ENCODE measurements at places on chromosomes 2 and 18.

DNA sequence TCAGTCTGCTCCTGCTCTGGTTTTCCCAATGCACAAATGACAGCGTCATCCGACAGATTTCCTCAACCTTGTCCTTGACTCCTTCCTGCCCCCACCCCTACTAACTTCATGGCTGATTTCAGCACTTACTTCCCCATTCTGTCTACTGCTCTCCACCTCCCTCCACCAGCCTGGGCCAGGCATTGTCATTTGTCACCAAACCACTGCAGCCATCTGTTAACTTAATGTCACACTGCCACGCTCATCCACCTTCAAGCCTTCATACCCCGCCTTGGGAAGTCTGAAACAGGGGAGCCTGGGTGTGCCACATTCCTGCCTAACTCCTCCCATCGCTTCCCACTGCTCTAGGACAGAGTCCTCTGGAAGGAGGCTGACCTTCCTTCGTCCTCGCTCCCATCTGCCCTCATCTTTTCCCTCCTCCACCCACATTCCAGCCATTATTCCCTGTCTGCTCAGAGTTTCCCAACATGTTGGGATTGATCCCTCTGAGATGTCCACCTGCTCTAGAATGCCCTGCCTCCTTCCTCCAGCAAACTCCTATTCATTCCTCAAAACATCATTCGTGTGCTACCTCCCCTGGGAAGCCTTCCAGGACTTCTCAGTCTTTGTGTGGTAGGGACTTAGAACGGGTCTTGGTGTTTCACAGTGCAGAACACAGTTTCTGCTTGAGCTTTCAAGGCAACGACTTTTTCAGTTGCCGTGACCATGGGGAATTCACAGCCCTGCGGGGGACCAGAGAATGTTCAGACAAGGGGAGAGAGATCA, 42.2 kb upstream of the SMAD7 start:
- DNase-seq = no peak

GRCh38 chr2:55229221-55229620, 2.9 kb downstream of the CLHC1 start:
- no peak for DNase-seq

GRCh38 chr2:133221398-133221797, 346.9 kb downstream of the NCKAP5 start:
- DNase-seq = no peak

DNA sequence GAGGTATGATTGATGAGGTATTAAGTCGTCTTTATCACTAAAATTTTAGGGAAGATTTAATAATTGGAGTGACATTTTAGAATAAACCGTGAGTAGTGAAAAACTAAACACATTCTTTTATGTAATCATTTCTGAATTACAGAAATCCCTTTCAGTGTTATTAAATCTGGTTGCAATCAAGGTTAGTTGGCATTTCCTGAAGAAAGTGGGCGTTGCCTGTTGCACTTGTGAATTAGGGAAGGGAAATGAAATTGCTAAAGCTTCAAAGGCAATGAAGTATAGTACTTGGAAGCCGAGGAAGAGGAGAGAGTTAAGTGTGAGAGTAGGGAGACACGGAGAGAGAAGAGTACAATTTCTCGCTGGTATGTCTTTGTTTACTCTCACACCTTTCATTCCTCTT, 274.5 kb downstream of the SLC8A1 start:
- DNase-seq = no peak

DNA sequence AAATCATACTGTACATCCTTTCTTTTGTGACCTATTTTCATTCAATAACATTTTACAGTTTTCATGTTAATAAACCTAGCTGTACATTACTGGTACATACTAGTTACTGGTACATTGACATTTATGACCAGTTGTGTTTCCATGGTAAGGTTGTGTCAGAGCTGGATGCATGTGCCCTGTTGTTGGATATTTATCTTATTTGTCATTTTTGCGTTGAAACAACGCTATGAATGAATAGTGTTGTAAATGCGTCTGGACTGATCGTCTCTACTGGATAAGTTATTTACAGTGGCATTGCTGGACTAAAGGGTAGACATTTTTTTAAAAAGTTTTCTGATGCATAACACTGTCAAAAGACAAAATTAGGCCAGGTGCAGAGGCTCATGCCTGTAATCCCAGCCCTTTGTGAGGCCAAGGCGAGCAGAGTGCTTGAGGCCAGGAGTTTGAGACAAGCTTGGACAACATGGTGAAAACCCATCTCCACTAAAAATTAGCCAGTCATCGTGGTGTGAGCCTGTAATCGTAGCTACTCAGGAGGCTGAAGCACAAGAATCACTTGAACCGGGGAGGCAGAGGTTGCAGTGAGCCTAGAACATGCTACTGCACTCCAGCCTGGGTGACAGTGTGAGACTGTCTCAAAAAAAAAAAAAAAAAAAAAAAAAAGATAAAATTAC, 40.2 kb downstream of the MCFD2 start:
- DNase-seq = no peak

GRCh38 chr18:433298-433697, 67.2 kb downstream of the COLEC12 start:
- DNase-seq = no peak

DNA sequence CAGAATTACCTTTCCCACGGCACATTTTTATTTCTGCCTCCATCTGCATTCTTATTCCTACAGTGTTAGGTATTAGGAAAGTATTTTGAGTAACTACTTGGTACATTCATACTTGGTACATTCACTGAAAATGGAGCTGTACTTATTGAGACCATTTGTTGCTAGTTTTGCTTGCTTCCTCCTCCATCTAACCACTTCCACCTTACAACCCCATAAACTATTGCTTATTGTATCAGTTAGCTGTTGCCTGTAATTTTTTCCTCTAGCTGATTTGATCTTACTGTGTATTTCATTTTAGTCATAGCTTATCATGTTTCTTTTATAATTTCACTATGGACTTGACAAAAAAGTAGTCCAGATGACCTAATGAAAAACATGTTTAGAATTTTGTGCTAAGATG, 50.7 kb downstream of the AFTPH start:
- DNase-seq = no peak

- peak; percentile 19 for DNase-seq
These were observed 1.2 kb upstream of the CLASP1 start for GRCh38 chr2:121650315-121650930.

DNA sequence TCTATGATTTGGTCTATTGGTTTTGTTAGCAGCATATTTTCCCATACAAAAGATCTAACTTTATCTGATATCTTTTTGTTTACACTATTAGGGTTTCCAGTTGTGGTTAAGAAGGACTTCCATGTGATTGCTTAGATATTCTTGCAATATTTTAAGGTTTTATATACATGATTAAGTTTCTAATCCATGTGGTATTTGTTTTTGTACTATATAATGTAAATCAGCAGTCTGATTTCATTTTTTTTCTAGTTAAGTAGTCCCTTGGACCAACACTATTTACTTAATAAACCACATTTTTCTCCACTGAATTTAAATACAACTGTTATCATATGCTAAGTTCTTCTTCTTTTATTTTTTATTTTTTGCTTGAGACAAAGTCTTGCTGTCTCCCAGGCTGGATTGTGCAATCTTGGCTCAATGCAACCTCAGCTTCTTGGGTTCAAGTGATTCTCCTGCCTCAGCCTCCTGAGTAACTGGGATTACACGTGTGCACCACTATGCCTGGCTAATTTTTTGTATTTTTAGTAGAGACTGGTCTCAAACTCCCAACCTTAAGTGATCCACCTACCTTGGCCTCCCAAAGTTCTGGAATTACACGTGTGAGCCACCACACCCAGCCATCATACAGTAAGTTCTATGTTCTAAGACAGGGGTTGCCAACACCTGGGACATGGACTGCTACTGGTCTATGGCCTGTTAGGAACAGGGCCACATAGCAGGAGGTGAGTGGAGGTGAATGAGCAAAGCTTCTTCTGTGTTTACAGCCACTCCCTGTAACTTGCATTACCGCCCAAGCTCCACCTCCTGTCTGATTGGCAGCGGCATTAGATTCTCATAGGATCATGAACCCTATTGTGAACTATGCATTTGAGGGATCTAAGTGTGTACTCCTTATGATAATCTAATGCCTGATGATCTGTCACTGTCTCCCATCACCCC, 58.5 kb upstream of the RAB27B start:
- peak; percentile 2 for DNase-seq

- no peak for DNase-seq
These were observed 23.0 kb downstream of the FBXO15 start for GRCh38 chr18:74124642-74125041.

DNA sequence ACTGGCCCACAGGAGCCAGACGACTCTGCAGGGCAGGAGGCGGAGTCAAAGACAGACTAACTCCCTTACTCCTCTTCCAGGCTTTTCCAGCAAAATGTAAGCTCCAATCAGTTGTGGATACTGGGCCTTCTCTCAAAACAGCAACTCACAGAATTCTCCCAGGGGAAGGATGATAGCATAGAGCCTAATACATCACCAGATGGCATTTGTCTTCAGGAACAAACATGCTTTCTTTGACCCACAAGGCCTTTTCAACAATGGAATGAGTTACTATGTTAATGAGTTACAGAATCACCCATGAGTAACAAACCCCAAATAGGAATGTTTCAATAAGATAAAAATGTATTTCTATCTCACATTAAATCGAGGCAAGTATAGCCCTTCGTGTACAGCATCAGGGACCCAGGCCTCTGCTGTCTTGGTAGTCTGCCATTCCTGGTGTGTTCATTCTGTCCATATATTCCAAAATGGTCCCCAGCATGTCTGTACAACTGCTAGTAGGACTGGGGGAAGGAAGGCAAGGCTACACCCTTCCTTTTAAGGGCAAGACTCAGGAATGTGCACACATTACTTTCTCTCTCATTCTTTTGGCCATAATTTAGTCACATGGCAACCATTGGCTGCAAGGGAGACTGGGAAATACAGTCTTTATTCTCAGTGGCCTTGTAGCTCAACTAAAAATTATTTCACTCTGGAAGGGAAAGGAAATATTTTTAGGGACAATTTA, 76.4 kb downstream of the BOD1L2 start:
- no peak for DNase-seq

- DNase-seq = peak; percentile 39
These were observed 106.1 kb upstream of the ALKAL2 start for GRCh38 chr2:393711-394696.

- DNase-seq = no peak
These were observed 121.8 kb downstream of the NXPH2 start for GRCh38 chr2:138658187-138658894.

- no peak for DNase-seq
These were observed 1577.7 kb upstream of the ACVR2A start for GRCh38 chr2:146267093-146267492.

DNA sequence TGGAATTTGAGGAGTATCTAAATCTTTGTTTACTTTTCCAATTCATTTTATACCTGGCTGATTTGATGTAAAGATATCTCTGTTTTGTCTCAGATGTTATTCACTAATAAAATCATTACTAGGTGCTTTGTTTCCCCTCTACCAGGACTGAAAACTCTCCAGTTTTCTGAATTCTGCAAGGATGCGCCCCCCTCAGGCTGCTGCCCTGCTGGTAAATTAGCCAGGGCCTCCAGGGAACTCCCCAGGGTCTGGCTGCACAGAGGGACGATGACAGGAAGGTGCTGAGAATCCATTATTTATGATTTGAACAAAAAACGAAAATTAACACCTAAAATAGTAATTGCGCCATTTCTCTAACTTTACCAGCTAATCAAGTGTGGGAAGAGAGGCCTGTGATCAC, 541.2 kb upstream of the POU3F3 start:
- no peak for DNase-seq

DNA sequence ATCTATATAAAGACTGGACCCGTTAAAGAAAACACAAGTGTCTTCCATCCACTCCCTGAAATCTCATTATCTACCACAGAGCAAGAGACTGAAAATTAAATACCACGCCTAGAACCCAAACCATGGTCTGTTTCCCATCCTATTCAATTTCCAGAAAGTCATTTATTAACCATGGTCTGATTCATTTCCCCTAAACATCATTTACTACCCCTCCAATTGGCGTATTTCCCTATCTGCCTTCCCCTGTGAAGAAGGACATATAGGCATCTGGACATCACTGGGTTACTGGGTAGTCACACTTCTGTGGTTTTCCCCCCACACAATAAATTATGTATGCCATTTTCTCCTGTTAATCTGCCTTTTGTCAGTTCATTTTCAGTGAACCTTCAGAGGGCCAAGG, 30.8 kb downstream of the CCDC93 start:
- DNase-seq = no peak

DNA sequence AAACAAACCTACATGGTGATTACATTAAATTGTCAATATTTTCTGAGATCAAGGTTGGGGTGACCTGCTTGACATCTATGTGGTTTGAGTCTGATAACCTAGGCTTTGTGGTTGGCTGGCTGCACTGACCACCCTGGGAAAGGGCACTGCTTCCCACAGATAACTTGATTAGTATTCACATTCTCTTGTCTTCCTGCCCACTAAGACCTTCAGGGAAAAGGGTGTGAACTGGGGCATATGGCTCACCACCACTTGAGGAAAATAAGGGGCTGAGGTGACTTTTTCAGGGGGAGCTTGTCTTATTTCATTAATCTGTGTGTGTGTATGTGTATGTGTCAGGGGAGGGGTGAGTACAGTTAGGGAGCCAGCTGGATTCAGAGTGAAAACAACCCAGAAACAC, 1.5 kb downstream of the SMYD1 start:
- no peak for DNase-seq

GRCh38 chr2:50646226-50646625, 385.7 kb downstream of the NRXN1 start:
- DNase-seq = no peak

GRCh38 chr2:225040856-225041206, 1.4 kb downstream of the DOCK10 start:
- no peak for DNase-seq

DNA sequence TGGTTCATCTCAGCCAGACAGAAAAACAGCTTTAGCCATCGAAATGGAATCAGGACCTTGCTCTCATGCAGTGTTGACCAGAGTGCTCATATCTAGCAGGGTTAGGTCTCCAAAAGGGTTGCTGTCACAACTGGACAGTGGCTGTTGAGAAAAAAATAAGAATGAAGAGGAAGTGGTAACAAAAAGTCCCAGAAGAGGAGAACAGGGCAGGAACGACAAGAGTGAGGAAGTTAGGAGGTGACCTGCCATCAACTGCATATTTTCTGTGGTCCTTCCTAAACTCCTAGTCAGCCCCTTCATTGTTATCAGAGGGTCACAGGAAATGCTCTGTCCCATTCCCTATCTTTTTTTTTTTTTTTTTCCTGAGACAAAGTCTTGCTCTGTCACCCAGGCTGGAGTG, 188.1 kb upstream of the LINC00305 start:
- DNase-seq = no peak

GRCh38 chr2:160214461-160215445, 14.7 kb upstream of the ITGB6 start:
- peak; percentile 93 for DNase-seq
